T-helper 2 cell treated with Interferon-gamma antibody and Interleukin-4, amounts not matched to agents 5 μg/mL and 100 μg/mL, for 36 hours (primary cell): ENCODE measurements at places on chromosomes 6 and 20.

GRCh38 chr6:134391205-134391604, 73.3 kb upstream of the SGK1 start:
- no peak for DNase-seq

GRCh38 chr6:26012061-26012460, 49.5 kb downstream of the TRIM38 start:
- DNase-seq, result no peak

DNA sequence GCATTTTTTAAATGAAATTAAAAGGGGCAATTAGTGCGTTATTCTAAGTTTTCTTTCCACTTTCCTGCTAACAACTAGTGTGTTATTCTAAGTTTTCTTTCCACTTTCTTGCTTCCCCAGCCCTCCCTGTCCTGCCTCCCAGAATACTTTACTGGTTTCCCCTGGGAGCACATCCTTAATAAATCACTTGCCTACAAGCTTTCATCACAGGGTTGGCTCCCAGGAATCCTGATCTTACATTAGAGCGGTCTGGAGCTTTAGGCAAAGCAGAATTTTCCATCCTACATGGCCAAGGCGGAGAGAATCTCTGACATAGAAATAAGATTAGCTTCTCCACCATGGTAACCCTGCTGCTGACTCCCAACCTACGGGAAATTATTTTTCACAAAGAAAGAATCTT, 150.4 kb downstream of the BFSP1 start:
- DNase-seq, result no peak

DNA sequence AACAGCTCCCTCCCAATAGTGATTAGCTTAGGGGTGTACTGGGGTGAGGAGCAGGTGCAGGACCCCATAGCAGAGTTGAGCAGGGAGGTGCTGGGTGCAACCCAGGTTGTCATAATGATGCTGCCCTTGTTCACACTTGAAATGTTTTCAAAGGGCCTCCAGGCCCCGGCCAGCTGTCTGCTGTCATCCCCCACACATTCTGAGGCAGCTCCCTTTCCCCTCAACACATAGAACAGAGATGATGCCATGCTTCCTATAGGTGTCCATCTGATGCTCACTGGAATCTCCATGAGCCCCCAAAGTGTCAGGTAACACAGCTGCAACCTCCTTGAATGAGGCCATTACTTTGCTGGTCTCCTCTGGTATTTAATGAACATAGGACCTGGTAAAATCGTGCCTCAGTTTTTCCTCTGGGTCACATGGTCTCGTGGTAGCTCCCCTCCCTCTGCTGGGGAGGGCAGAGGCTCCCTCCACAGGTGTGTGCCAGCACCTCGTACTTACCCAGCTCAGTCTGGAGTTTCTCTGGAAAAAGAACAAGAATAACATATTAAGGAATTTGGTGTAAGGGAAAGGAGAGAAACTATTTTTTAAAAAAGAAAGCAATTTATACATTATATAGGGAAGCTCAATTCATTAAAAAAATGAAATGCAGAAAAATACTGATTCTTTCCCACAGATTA, 5.6 kb downstream of the BTNL2 start:
- DNase-seq, result no peak

DNA sequence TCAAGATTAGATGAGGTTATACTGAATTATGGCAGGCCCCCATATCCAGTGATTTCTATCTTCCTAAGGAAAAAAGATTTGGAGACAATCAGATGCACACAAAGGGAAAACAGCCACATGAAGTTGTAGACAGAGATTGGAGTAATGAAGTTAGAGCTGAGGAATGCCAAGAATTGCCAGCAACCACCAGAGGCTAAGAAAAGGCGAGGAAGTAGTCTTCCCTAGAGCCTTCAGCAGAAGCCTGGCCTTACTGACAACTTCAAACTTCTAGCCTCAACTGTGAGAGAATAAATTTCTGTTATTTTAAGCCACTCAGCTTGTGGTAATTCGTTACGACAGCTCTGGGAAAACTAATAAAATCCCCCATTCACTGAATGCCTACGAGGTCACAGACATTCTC, 473.9 kb downstream of the COL12A1 start:
- DNase-seq, result no peak

GRCh38 chr6:73377225-73377624, 7.5 kb upstream of the OOEP start:
- no peak for DNase-seq

GRCh38 chr6:137472641-137473137, 21.5 kb downstream of the OLIG3 start:
- no peak for DNase-seq

DNA sequence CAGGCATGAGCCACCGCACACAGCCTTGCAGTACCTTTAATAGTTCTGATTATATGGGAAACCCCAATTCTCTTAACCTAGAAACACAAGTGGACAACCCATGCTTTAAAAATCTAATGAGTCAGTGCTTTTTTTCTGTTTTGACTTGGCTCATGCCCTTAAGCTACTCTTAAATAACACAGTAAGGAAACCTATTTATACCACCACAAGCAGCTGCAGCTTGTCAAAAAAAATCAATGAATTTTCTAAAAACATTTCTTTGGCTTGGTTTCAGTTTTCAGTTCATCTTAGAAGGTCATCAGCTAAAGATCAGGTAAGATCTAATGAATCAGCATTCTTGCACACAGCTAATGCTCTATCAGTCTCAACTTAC, 124.1 kb upstream of the DST start:
- no peak for DNase-seq

DNA sequence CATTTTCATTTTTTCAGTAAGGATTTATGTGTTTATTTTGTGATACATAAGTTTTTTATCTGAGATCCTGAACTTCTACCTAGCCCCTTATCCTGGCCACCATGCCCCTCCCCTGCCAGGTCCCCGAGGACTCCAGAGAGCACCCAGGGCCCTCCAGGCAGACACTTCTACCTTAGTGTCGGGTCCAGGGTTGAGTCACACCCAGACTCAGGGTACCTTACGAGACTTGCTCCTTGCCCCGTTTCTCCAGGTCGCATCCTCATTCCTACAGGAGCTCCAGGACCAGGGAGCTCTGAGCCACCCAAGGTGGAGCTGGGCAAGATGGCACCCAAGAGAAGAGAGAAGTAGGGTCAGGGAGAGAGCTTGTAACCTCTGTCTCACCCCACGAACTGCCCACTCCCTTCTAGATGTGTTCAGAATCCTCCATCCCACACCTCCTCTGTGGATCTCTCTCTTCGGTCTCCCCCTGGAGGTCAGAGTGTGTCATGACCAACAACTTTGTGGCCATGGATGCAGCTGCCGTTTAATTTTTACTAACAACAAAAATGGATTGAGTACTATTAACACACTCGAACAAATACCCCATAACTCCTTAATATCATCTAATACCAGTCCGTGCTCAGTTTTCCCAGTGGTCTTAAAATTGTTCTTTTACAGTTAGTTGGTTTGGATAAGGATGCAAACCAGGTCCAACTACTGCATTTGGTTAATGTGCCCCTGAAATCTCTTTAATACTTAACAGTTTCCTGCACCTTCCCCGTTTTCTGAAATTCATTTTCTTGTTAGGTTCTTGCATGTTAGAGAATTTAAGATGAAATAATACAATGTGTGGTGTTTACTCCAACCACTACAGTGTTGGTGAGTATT, 130.6 kb upstream of the INSM1 start:
- no peak for DNase-seq

DNA sequence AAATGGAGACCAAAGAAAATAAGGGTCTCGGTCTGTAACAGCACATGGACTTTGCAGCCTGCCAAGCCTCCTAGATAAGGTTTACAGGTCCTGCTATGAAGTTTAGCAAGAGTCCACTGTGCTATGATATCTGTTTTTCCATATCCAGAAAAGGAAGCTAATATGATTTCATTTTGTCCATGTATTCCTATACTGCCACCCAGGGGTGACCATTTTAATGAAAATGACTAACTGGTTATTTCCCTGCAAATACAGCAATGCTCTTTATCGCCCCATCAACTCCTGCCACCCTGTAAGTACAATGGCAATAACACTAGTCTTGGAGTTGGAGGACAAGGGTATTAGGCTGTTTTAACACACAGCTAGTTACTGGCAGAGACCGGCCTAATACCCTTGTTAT, 115.2 kb upstream of the GLP1R start:
- no peak for DNase-seq

DNA sequence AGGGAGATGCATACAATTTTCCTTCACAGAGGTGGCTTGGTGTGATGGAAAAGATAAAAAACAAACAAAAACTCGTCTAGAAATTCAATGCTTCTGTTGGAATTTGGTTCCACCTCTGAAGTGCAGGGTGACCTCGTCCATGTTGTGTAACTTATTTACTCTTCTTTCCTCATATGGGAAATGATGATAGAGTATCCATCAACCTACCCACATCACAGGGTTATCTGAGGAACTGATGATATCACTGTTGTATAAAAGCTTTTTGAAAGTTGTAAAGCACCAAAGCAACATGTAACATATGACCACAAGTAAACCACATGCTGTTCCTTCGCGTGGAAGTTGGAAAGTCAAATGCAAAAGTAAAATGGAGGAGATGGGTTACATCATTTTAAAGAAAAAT, 212.0 kb upstream of the SGK1 start:
- no peak for DNase-seq

- DNase-seq, result no peak
Measured at GRCh38 chr6:88157106-88157505, 9.0 kb downstream of the CNR1 start.

- DNase-seq, result no peak
Measured at GRCh38 chr6:36677059-36677749, 1.3 kb upstream of the CDKN1A start.

GRCh38 chr6:106247293-106247692, 78.3 kb downstream of the ATG5 start:
- no peak for DNase-seq

GRCh38 chr6:70166088-70166958, 136.6 kb downstream of the COL9A1 start:
- DNase-seq, result no peak

DNA sequence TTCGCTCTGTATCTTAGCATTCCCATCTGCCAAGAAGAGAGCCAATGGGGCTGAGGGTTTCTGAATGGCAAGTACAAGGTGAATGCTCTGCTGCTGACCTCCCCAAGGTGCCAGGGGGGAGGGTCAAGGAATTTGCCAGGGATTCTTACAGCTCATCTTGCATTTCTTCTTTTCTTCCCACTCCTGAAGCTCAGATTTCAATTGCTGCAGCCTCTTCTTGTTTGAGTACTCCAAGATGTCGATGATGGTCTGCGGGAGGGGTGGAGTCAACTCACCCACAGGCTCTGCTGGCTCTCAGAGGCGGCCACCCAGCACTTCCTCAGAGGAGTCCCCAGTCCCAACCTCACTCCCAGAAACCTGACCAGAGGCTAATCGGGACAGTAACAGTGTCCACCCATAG, 12.4 kb downstream of the C20orf96 start:
- DNase-seq, result no peak

DNA sequence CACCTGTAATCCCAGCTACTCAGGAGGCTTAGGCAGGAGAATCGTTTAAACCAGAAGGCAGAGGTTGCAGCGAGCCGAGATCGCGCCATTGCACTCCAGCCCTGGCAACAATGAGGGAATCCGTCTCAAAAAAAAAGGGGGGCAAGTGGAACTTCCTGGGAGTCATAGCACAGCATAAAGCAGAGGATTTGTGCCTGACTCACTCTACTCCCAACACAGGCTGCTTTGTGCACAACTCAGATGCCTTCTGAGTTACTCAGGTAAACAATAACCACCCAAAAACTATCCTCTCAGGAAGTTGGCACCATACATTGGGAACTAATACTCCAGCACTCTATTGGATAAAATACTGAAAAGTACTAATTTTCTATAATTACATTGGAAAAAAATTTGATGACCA, 2.5 kb upstream of the TMEM244 start:
- no peak for DNase-seq

- DNase-seq, result no peak
Measured at GRCh38 chr20:41571006-41571405, 47.2 kb downstream of the CHD6 start.

GRCh38 chr6:100166956-100167355, 172.9 kb upstream of the MCHR2 start:
- DNase-seq, result no peak
